Germinal center (tissue), 1 donor: ENCODE measurements at places on chromosomes 3 and 15.

DNA sequence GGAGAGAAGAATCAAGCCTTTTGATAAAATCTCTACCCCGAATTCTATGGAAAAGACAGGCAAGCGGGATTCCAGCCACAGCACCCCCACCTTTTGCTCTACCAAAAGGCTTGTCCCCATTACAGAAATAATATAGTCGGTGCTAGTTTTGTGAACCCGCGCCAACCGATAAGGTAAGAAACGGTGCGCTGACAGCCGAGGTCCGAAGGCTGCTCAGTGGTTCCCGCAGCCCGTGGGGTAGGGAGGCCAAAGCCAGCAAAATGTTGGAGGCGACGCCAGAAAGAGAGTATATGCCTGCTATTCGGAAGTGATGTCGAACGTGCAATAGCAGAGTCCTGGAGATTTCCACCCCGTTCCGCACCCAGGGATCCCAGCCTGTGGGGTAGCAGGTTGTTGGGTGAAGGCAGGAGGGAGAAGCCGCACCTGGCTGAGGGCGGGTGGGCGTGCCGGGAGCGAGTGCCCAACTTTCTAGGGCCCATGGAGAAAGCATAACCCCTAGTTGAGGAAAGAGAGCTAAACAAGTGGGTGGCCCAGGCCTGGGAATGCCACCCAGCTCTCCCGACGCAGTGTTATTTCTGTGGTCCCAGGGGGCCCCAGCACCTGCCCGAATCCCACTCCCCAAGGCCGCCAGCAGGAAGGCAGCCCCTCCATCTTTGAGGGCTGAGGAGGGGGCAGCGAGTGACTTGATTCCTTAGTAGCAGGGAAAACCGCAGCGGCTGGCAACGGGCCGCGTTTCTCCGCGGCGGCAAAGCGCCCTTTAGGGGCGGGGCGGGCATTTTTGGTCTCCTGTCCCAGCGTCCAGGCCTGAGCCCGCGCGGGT lies 7.9 kb upstream of the SOX2 start:
- no peak for DNase-seq

DNA sequence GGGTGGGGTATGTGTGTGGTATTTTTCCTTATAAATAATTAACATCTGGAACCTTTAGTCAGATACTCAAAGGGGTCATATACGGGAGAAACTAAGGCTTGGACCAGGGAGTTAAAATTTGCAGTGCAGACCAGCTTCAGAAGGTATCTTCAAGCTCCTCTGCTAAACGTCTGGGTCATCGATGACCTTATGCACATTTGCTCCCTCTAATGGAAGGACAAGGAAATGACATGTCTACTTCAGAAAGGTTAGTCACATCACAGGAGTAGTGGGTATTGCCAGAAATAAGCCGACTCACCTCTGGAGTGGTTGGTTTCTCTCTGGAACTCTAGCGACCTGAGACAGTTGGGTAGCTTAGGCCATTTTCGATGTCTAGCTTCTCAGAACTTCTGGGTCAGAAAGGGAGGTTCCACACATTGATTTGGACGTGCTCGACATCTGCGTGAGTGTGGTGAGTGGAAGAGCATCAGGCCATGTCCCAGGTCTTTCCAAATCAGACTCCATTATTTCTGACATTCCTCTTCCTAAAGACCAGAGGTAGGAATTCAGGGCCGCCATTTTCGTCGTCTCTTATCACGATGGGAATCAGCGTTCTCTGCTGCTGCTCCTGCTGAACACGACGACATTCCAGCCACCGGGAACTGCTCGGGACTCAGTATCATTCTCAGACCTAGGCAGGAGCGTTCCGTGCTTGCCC lies 31.8 kb upstream of the RASA2 start:
- DNase-seq: peak; percentile 80

- no peak for DNase-seq
Observed at GRCh38 chr3:43515970-43516635, 105.7 kb downstream of the ANO10 start.

DNA sequence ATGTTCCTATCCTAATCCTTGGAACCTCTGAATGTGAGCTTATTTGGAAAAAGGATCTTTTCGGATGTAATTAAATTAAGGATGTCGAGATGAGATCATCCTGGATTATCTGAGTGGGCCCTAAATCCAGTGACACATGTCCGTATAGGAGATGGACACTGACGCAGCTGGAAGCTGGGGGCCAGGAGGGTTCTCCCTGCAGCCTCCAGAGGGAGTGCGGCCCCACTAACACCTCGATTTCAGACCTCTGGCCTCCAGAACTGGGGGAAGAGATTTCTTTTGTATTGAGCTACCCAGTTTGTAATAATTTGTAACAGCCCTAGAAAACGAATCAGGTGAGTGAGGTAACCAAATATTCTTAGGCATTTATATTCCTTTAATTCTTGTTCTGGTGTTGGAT lies 2.5 kb downstream of the DNAJB8 start:
- DNase-seq: no peak

DNA sequence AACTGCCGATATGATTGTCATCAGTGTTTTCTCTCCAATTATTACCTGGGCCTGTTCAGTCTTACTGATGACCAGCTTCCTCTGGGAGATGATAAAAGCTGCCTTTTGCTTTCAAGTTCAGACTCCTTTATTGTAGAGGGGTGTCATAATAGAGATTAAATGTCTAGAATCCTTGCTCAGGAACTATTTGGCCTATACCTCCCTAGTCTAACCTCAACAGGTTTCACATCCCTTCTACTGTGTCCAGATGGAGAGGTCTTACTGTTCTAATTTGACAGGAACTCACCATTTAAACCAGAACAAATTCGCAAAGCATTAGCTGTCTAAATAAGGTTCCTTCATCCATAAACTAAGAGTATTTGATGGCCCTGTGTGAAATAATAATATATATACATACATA lies 88.0 kb downstream of the BCHE start:
- DNase-seq: no peak

DNA sequence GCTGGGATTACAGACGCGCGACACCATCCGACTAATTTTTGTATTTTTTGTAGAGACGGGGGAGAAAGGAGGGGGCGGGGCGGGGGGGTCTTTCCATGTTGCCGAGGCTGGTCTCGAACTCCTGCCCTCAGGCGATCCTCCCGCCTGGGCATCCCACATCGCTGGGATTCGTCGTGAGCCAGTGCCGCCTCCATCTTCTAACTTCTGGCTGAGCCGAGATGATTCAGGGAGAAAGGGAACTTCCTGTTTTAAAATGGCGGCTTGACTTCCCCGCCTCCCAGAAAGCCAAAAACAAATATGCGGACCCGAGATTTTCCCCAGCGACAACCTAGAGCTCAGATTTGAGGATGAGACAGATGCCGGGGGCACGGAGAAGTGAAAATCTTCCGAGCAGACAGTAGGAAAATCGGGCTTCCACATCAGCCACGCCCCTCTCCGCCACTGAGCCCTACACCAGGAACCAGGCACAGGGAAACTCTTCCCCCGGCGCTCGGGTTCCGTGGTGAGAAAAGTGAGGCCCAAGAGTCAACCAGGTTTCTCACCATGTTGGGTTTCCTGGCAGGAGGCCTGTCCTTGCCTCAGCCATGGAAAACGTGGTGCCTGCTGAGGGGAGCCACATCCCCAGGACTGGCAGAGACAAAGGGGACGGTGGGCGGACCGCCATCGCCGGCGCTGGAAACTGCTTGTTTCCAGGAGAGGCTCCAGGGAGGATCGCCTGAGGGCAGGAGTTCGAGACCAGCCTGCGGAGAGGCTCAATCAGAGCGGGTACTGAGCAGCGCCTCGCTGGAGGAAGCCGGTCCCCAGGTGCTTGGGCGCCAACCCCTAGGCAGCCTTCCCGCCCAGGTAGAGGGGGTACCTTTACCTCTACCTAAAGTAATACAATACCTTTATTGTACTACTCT lies 18.7 kb downstream of the CHST14 start:
- no peak for DNase-seq
